ENCODE measurements at places on chromosomes 13 and 19.

GRCh38 chr13:109785892-109786450 is 412 bp downstream of the IRS2 start:
- DNase-seq: no peak

DNA sequence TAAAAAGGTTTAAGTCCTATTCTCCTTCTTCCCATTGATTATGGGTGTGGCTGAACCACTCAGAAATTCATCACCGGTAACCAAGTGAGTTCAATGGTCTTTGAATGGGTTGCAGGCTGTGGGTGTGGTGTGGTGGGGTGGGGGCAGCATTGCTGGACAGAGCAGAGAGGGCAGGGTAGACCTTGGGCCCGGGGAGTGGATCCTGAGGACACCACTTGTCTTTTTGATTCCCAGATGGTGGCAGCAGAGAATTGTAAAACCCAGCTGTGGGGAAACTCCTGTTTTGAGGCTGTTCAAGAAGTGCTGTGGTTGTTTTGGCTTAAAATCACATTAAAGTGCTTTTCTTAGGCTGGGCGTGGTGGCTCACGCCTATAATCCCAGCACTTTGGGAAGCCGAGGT is 45.8 kb upstream of the RGCC start:
- DNase-seq: peak; percentile 49

GRCh38 chr19:6743714-6744380 is 4.4 kb downstream of the TRIP10 start:
- no peak for DNase-seq

- no peak for DNase-seq
These were observed 594.6 kb downstream of the PCDH9 start for GRCh38 chr13:66635526-66635925.

DNA sequence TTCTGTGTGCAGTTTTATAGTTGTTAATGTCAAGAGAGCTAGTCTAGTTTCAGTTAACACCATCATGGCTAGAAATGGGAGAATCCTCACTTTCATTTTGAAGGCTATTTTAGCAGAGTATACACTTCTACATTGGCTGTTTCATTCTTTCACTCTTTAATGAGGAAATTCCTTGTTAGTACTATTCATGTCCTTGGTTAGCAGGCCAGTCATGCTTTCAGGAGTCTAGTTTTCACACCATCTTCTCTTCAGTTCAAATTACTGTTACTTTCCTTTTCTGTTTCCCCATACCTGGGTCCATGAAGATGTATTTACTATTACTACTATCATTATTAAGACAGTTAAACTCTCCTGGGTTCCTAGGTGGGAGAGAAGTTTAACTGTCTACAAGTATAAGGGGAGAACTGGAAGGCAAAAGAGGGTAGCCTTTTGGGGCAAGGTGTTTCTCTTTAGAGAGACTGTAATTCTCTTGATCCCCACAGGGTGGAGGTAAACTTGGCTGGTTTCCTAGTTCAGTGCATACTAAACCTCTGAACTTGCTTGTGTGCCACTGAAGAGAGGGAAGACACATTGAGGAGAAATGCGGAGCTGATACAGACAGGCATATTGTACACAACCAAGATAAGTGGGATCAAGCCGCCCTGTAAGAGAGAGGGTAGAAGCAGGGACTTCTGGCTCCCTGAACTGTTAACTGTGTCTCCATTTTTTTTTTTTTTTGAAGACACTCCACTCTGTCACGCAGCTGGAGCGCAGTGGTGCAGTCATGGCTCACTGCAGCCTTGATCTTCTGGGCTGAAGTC is 41.3 kb upstream of the IGFL4 start:
- DNase-seq: peak; percentile 15

DNA sequence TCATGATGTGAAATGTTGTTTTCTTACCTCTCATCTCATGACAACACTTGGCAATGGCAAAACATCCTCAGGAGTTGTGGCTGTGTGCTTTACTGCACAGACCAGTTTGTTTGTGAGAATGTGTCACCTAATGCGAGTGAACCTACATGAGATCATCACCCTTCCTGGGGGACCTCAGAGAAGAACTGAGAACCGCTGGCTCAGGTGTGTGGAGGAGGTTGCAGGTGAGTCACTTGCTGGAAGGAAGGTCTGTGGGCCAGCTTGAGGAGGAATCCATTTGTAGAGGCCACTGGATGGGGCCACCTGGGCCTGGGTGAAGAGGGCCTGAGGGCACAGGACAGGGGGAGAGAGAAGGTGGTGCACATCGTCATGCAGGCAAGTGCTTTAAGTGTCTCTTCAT is 3.0 kb upstream of the CEACAM1 start:
- no peak for DNase-seq

DNA sequence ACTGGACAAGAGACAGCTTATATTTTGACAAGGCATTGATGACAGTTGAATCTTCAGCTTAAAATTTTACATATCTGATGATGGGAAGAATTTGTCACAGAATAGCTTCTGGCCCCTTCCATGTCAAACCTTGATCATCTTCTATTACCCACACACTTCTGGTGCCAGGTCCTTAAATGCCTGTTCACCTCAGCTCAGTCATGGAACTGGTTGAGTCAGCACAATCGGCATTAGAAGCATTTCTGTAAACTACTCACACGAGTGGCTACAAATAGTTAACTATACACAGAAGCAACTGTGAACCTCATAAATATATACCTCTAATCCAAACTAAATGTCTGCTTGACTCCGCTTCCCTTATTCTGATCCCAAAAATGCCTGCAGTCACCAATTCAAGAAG is 161.2 kb downstream of the FOXO1 start:
- no peak for DNase-seq

DNA sequence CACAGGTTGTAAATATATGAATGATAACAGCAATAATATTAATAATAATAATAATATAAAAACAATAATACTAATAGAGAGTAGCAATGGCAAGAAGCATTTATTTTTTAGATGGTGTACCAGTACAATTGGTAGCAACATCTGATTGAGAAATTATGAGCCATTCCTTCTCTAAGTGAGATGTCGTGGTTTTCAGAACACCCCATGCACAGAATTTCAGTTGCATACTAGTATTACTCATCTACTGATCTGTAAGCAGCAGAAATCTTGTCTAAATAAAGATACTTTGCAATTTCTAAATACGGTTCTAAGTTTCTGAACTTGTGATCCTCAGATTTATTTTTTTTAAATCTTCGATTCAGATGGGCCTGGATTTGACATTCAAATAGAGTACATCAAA is 788.0 kb upstream of the ATXN8OS start:
- DNase-seq: no peak

GRCh38 chr19:32165141-32165540 is 180.3 kb upstream of the ZNF507 start:
- no peak for DNase-seq

GRCh38 chr13:37715606-37716015 is 117.0 kb upstream of the POSTN start:
- no peak for DNase-seq

DNA sequence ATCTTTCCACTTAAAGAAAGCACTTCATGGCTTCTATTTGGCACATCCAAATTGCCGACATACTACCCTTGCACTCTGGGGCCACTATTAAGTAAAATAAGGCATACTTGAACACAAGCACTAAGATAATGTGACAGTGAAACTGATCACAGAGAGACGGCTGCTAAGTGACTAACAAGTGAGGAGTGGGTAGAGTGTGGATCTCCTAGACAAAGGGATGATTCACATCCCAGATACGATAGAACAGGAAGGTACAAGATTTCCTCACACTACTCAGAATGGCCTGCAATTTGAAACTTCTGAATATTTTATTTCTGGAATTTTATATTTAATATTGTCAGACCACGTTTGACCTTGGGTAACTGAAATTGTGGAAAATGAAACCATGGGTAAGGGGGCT is 1721.8 kb upstream of the SPRY2 start:
- DNase-seq: no peak

GRCh38 chr13:26220575-26220974 is 1.5 kb downstream of the RNF6 start:
- DNase-seq: no peak

DNA sequence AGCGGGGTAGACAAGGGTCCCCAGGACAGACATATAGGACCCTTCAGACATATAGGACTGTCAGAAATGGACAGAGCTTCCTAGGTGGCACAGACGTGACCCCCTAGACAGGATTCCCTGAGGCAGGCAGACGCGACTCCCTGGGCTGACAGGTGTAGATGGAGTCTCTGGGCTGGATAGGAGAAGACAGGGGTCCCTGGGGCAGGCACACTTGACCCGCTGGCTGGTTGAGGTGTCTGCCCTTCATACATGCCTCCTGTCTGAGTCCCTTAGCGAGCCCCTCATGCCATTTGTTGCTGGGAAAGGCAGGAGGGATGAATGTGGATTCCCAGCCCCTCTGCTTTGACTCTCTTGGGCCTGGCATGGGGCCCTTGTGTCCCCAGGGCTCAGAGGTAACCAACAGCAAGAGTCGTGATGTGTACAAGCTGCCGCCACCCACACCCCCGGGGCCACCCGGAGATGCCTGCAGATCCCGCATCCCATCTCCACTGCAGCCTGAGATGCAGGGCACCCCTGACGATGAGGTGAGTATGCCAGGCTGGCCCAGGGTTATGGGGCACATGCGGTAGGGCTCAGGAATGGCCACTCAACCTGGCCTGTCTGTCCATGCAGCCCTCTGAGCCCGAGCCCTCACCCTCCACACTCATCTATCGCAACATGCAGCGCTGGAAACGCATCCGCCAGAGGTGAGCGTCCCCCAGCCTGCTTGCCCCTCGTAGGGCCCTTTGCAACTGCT is 3.0 kb downstream of the HSPB6 start:
- no peak for DNase-seq

GRCh38 chr13:99120751-99121150 is 79.9 kb upstream of the UBAC2 start:
- no peak for DNase-seq

- no peak for DNase-seq
These were observed 240.6 kb downstream of the GPC6 start for GRCh38 chr13:93467175-93467574.

- DNase-seq: no peak
These were observed 52.1 kb upstream of the USPL1 start for GRCh38 chr13:30565658-30566057.

- no peak for DNase-seq
These were observed 3.5 kb downstream of the IRS2 start for GRCh38 chr13:109782823-109783431.

GRCh38 chr13:112119192-112120030 is 52.5 kb downstream of the SOX1 start:
- DNase-seq: no peak

DNA sequence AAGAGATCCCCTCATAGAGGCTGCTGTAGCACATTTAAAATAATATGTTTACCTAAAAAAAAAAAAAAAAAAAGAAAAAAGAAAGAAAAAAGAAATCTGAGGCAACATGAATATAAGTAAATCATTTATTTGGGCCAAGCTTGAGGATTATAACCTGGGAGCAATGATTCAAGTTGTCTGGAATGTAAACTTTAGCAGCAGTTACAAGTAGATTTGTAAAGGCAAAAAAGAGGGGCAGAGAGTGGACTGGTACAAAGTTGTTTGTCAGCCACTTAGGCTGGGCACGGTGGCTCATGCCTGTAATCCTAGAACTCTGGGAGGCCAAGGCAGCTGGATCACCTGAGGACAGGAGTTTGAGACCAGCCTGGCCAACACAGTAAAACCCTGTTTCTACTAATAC is 11.3 kb downstream of the ZNF43 start:
- no peak for DNase-seq

DNA sequence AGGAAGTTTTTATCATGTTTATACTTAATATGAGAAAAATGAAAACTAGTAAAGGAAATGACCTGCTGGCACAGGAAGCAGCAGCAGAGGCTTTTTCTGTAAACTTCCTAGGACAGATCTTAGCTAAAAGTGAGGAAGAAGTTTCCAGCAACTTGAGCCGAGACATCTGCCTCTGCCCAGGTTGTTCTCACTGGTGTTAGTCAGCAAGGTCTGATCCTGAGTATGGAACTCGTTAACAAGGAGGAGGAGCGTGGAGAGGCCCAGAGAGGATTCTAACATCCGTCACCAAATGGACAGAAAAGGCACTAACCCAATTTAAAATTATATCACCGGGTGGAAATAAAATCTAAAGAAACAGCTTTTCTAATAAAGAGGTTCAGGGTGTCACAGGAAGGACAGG is 43.6 kb downstream of the PHF11 start:
- no peak for DNase-seq

- no peak for DNase-seq
These were observed 1730.9 kb downstream of the PCDH9 start for GRCh38 chr13:65499256-65499655.

DNA sequence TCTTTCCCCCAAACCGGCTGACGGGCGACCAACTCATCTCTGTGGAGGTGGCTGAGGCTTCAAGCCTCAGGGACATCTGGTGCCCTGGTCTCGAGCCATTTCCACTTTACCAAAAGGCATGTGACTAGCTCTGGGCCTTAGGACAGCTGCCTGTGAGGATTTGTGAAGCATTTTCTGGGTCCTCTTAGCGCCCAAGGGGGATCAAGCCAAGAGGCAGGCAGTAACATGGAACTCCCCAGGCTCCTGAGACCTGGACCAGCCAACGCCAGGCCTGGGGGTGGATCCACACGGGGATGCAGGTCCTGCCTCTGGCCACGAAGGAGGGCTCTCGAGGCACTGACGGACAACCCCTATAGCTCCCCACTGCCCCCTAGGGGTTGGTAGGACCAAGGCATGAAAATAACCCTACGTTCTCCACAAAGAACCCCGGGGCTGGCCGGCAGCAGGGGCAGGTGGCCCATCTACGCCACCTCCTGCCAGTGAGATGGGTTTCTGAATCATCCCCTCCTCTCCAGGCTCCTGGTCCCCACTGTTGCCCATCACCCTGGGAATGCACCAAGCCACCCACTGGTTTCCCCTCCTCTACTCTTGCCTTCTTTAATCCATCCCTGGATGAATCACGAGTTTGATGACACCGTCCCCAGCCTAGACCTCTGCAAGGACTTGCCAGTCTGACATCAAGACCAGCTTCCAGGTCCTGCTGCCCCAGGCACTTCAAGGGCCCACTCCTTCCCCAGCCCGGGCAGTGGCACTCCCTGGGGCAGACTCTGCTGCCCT is 7.0 kb upstream of the MYDGF start:
- DNase-seq: peak; percentile 26

DNA sequence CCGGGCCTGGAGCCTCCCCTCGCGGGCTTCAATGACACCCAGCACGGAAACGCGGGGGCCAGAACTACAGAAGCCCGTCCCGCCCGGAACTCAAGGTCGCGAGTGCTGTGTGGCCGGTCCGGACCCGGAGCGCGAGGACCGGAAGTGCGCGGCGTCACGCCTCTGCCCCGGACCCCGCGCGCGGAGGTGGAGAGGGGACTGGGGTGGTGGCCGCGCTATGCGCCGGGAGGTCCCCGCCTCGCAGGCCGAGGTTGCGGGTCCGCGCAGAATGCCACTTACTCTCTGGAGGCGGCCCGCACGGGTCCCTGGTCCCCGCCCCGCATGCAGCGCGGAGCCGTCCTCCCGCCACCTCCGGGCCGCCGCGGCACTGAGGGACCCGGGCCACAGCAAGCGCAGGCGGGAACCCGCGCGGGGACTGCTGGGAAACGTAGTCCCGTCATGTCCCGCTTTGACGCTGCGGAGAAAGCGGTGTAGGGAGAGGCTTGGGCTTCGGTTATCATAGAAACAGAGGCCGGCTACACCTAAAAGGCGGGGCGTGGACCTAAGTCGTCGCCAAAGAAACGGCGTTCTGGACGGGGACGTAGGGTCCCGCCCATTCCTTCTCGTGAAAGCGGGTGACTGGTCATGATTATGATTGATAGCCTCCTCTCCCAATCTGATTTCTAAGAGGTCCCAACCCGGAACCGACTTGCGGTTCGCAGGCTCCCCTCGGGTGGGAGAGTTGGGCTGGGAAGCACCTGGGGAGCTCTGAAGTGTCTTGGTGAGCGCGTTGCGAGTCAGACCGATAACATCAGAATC is at the start of gene ZNF837:
TSS of gene ZNF837 (minus strand) at position 369 of the 798 bp plus-strand sequence. CDS start 11,698 bp downstream, outside the sequence.
- DNase-seq: peak; percentile 100
